Naive thymus-derived CD4-positive, alpha-beta T cell (primary cell): ENCODE measurements at places on chromosomes 7 and 10.

- no peak for DNase-seq
Measured at GRCh38 chr10:112208997-112209396, 25.4 kb upstream of the GPAM start.

- DNase-seq: no peak
Measured at GRCh38 chr10:83769281-83769820, 370.0 kb upstream of the GHITM start.

GRCh38 chr10:52368725-52369124 is 54.6 kb downstream of the DKK1 start:
- no peak for DNase-seq

DNA sequence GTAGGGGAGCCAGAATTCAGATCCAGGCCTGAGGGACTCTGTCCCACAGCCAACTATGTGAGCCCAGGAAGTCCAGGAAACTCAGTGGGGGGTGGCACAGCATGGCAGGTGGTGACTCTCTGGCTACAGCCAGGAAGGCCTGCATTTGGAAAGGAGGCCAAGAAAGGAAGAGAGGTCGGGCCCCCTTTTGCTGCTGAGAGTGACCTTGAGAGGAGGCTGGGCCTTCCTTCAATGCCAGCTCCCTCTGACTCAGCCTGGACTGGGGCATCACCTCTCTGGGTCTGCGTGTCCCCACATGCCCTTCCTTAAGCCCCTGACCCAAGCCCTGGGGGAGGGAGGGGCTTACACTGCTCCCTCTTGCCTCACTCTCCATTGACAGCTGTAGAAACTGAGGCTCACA is 6.4 kb upstream of the MYL10 start:
- DNase-seq: no peak

GRCh38 chr7:87215046-87215445 is 4.5 kb downstream of the TMEM243 start:
- DNase-seq: no peak

DNA sequence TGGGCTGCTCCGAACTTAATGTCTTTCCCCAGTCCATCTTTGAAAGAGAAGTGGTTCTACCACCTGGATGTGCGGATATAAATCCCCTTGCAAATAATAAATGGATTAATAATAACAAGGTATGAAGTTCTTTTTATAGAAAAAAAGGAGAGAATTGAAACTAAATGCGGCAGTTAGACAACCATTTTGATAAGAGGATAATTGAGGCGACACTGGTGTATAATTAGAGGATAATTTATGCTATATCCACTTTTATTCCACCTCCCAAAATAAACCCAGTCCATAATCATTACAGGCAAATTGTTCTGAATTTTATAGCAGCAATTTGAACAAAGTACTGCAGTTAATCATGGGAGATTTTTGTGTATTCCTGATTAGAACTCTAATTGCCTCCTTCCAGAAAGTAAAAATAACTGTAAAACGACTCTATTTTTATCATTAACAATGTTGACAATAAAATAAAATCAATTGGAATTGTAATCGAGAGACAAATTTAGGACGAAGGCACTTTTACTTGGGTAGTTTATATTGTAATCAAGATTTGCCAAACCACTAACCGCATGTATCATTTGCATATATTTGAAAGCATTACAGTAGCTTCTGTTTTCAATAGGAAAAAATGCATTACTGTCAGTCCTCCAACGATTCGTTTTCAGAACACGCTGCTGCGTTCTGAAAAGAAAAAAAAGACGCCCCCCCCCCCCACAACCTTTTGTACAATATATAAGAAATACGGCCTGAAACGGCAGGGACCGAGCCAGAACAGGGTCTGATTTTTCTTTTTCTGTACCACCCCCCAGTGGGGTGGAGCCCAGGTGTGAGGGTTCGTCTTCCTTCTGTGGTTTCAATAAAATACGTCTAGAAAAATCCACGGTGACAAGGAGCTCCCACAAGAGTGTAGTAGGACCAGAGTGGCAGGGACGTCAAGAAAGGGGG is 838 bp upstream of the DLX6 start:
- DNase-seq: no peak

- no peak for DNase-seq
Measured at GRCh38 chr10:12720217-12720981, 281.1 kb downstream of the CCDC3 start.
